ENCODE measurements at places on chromosomes 2 and 18.

GRCh38 chr2:216713691-216714336 lies 18.5 kb upstream of the IGFBP5 start:
- no peak for DNase-seq

DNA sequence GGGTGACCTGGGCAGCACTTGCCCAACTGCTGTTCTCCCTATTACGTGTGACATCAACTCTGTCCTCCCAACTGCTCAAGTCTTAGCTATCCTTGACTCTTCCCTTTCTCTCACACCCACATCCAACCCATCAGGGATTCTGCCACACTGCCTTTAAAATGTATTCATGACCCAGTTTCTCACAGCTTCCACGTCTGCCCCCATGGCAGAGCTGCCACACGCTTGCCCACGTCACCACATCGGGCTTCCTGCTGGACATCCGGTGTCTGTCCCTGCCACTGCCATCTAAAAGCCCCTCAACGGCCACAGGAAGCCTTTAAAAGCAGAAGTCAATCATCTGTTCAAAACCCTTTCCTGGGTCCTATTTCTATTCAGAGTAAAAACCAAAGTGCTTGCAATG lies 233.1 kb upstream of the POU3F3 start:
- DNase-seq, result no peak

- no peak for DNase-seq
These were observed 426.4 kb upstream of the ID2 start for GRCh38 chr2:8255448-8255800.

DNA sequence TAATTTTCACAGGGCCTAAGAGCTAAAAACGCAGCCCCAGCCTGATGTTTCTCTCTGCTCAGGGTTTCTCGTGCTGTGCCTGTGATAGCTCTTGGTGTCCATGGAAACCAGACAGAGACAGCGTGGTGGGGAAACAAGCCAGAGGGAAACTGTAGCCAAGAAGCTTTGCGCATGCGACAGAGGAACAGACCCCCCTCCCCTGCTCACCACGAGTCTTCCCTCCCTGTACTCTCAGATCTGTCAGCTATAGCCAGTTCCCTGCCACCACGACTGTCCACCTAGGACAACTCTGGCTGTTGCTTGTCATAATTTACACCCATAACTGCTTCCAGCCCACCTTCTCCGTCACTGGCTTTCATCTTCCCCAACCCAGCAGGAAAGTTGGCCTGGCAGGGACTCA lies 13.2 kb upstream of the DNAJC27 start:
- no peak for DNase-seq

DNA sequence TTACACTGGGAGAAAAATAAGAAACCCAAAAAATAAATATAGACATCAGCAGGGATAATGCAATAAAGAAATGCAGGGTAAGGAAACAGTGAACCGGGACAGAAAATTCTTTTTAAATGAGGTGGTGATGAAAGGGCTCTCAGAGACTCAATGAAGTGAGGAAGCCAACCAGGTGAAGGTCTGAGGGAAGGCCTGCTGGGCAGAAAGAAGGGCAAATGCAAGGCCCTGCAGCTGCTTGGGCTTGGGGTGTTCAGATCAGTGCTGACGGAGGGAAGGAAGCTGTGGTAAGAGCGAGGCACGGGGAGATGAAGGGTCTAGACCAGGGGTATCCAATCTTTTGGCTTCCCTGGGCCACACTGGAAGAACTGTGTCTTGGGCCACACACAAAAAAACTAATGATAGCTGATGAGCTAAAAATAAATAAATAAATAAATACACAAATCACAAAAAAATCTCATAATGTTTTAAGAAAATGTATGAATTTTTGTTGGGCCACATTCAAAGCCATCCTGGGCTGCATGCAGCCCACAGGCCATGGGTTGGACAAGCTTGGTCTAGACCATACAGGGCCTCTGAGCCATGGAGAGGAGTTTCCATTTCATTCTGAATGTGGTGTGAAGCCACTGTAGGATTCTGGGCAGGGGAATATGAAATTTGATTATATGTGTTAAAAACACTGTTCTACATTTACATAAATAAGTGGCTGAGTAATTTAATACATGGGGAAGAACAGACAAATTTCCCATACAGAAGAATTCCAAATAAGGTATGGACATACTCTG lies 96.3 kb upstream of the DNMT3A start:
- no peak for DNase-seq

- no peak for DNase-seq
These were observed 6.0 kb upstream of the ALPP start for GRCh38 chr2:232372231-232373208.

- no peak for DNase-seq
These were observed 379.0 kb downstream of the IRS1 start for GRCh38 chr2:226420646-226421045.

DNA sequence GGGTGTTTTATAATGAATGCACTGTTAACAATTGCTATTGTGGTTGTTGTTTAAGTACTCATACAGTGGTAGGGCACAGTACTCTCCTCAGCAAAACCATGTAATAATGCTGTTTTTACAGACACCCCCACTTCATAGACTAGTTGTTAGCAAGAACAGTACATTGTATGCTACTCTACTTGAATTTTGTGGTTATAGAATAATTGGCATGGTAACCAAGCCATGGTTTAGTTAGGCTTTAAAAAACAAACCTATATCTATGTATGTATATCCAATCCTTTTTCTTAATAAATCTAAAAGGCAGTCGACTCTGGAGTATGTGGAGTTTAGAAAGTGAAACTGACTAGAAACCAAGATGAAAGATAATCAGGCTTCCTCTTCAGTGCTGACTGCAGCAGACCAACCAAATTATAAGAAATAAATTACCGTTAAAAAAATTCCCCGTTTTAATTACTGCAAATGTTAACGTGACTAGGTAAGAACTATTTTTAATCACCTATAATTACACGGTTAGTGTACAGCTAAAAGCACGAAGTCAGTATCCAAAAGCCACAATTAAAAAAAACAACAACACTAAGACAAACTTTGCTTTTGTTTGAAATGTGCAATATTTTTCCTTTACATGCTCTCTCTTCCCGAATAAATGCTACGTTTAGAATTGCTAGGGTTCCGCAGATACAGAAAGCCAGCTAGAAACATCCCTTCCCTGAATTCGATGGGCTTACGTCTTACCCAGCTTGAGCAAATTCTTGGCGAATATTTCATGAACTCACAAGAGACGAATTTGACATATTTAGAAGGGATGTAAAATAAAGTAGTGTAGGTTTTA lies 113.3 kb upstream of the SERTAD2 start:
- no peak for DNase-seq

DNA sequence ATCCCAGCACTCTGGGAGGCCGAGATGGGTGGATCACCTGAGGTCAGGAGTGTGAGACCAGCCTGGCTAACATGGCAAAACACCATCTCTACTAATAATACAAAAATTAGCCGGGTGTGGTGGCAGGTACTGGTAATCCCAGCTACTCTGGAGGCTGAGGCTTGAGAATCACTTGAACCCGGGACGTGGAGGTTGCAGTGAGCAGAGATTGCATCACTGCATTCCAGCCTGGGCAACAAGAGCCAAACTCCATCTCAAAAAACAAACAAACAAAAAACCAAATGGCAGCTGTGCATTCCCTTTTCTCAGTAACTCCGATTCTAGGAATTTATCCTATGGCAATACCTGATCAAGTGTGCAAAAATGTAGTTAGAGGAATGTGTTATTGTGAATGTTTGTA lies 4.7 kb upstream of the GRHL1 start:
- no peak for DNase-seq

- DNase-seq, result no peak
These were observed 688.8 kb upstream of the PIK3C3 start for GRCh38 chr18:41266204-41266603.

GRCh38 chr2:74252862-74253261 lies 54.4 kb downstream of the MTHFD2 start:
- no peak for DNase-seq

- DNase-seq, result no peak
These were observed 149.0 kb downstream of the MBP start for GRCh38 chr18:76983613-76984051.

GRCh38 chr18:23682045-23682444 lies 7.2 kb upstream of the LAMA3 start:
- no peak for DNase-seq

DNA sequence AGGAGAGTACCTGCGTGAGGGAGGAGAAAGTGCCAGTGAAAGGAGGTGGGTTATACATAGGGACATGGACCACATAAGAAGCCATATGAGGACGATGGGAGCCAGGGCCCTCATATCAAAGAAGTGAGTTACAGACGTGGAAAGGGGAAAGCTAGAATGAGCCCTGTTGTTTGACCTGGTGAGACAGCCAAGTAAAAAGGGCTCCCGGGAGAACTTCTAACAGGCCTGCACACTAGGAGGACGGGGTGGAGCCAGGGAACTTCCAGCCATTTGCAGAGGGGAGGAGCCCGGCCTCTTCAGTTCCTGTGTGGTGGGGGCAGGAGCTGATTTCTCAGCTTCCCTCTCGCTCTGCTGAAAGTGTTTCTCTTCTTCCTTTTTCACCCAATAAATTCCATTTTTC lies 84.1 kb upstream of the SLC66A3 start:
- no peak for DNase-seq

DNA sequence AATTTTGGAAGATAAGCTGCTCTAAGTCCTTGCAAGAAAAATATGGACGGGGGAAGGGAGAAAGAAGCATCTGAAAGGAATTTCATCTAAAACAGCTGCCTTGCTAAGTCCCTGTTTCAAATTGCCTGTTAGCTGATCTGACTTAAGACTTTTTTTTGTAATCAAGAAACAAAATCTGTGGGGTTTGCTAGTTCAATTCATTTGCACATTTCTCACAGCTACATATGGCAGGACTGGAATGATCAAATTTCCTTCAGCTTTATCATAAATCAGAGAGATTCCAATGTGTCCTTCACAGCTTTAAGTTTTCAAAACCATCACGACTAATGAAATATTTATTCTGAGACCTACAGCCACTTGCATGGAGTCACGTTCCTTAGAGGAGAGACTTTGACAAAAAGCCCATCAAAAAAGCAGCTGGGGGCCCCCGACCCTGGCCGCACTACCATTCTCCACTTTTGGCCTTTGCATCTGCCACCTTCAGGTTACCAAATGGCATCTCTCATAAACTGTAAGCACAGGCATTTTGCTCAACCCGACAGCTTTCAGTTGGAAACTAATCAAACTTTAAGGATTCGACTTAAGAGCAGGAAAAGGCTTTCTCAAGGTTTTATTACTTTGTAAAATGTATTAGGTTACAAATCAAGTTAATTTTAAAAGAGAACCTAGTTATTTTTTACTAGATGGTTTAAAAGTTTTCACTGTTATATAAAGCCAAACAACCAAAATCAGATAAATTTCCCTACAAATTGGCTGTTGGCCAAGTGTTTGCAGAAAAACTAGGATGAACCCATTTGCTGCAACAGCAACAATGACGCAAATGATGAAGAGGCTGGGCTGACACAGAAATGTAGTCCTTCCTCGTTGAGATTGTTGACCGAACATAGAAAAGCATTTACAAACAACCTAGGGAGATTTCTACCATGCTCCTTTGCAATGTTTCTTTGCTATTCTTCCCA lies 100.4 kb upstream of the RND3 start:
- DNase-seq, result no peak

- no peak for DNase-seq
These were observed 13.2 kb upstream of the AGAP1 start for GRCh38 chr2:235480614-235481013.

GRCh38 chr2:102034683-102035548 lies 43.2 kb downstream of the IL1R2 start:
- no peak for DNase-seq

GRCh38 chr2:10835052-10835970 lies 22.7 kb upstream of the PDIA6 start:
- DNase-seq, result peak; percentile 64

GRCh38 chr2:7619203-7619970 lies 702.2 kb downstream of the RNF144A start:
- no peak for DNase-seq

- DNase-seq, result no peak
These were observed 492.1 kb upstream of the MYT1L start for GRCh38 chr2:2823061-2823753.

DNA sequence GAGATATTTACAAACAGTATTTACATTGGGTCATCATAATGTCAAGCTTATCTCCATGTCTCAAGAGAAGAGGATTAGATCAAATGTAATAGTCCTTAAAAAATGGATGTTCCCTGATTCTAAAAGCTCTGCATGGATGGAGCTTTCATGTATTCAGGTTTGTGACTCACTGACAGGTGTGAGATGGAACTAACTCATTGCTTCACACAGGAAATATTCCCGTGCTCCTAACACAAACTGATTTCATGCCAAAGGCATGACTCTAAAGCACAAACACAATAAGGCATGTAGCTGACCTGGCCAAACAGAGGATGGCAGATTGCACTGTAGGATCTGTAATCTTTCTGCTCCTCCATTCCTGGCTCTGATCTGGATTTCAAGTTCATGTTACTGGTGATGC lies 110.0 kb downstream of the ALK start:
- no peak for DNase-seq

DNA sequence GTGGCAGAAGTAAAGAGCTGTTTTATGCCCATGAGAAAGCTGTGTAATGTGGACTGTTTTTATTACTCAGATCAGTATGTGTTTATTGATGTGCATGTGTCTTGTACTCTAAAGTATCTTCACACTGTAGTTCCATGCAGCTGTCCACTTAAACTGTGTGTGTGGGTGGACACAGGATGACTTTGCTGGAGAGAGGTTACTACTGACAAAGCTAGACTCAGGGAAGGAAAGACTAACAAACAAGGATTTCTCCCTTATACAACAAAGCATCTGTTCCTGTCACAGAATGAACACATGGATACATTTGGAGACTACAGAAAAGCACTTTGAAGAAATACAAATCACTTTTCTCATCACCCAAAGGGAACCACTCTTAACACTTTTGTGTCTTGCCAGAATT lies 10.0 kb downstream of the FHOD3 start:
- no peak for DNase-seq

DNA sequence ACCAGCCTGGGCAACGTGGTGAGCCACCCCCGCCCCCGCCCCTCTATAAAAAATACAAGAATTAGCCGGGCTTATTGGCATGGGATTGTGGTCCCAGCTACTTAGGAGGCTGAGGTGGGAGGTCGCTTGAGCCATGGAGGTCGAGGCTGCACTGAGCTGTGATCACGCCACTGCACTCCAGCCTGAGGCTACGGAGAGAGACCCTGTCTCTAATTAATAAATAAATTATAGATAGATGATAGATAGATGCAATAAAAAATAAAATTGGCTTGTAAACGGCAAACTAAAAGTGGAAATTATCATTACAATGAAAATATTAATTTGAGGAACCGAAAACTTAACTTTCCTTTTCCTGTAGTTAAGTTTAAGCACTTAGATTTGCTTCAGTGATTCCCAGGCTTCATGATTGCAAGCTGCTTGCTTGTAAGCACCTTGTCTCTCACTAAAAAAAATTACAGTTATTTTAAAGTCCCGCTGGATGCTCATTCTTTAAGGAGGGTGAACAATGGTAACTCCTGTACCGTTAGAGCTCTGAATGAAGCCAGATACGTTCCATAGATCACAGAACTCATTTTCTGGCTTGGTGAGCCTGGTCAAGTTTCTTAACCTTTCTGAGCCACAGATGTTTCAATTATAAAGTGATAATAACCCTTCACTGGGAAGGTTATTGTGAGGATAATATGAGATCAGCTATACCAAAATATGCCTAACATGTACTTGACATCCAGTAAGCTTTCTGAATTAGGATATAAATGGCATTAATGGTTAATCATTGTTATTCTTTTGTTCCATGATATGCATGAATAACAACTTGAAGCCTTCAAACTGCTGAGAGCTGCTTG lies 9.3 kb upstream of the NARS1 start:
- no peak for DNase-seq

GRCh38 chr2:37645362-37645761 lies 26.1 kb downstream of the CDC42EP3 start:
- no peak for DNase-seq

All from stimulated activated CD4-positive, alpha-beta T cell treated with anti-CD3 and anti-CD28 coated beads, Interleukin-12 subunit alpha, Interleukin-12 subunit beta, amount 100 ng/mL, for 48 hours (primary cell).